RCC 7860 (cell line): ENCODE measurements at places on chromosomes 3 and 15.
A peak's percentile ranks its signal among the peaks of the same experiment; 100 is the strongest.

GRCh38 chr15:73295630-73296286 lies 73.0 kb downstream of the HCN4 start:
- no peak for DNase-seq

- DNase-seq, result no peak
Measured at GRCh38 chr15:52148403-52148802, 35.8 kb upstream of the BCL2L10 start.

- DNase-seq, result no peak
Measured at GRCh38 chr15:90036806-90037510, 35.8 kb downstream of the ZNF710 start.

GRCh38 chr3:185280572-185281365 lies 26.9 kb upstream of the EHHADH start:
- peak; percentile 52 for DNase-seq

GRCh38 chr3:9347081-9347480 lies 15.8 kb upstream of the THUMPD3 start:
- DNase-seq, result no peak

DNA sequence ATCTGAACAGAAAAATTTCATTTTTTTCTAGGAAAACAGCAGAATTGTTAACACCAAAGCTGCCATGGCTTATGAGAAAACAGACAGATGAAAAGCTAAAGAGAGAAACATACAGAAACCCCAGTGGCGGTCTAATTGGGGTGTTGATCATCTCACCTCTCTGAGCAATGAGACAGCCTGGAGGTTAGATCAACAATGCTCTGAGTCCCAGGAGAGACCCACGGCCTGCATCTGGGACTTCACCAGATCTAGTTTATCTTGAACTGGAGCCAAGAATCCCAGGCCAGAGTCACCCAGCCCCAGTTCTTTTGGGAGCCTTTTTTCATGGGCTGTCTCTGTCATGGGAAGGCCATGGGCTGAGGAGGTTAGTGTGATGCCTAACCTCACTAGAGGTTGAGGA lies 3.5 kb upstream of the GALNT15 start:
- DNase-seq, result no peak

DNA sequence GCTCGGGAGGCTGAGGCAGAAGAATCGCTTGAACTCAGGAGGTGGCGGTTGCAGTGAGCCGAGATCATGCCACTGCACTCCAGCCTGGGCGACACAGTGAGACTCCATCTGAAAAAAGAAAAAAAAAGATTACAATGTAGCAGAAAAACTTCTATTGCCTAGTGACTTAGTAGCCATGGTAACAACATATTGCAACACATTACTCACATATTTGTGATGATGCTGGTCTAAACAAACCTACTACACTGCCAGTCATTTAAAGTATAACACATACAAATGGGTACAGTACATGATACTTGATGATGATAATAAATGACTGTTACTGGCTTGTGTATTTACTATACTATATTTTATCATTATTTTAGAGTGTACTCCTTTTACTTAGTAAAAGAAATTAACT lies 125.6 kb downstream of the PLOD2 start:
- DNase-seq, result no peak

DNA sequence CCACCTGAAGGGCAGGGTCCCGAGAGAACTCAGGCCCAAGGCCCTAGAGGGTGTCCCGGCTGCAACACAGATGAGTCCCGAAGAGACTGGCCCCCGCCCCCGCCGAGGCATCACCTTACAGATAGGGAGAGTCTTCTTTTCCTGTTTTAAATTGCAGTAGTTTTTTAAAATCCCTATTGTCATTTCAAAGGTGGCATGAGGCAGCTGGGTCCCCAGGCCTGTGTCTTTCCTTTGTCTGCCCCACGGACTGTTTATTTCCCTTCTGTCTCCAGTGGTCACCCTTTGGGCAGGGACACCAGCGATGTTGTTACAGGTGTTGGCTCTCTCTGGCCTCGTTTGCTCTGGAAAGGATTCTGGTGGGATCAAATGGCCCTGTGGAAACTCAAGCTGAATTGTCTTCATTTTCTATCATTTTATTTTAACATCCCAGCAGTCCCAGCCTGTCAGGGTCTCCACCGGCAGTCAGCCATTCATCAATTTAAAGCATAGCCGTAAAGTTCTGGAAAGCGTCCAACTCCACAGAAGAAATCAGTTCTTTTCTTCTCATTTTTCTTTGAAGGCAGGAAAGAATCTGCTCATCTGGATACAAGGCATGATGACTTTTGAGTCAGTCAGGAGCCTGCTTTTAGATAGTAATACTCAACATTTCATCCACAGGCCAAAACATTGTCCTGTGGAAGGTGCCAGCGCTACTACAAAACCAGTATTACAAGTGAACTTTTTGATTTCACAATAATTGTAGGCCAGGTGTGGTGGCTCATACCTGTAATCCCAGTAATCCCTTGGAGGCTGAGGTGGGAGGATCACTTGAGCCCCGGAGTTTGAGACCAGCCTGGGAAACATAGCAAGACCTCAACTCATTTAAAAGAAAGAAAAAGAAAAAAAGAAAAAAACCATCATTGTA lies 96.2 kb downstream of the HES1 start:
- DNase-seq, result no peak

- peak; percentile 88 for DNase-seq
Measured at GRCh38 chr3:151445273-151446001, 15.4 kb downstream of the IGSF10 start.

- DNase-seq, result no peak
Measured at GRCh38 chr3:42164656-42165055, 73.5 kb downstream of the TRAK1 start.

DNA sequence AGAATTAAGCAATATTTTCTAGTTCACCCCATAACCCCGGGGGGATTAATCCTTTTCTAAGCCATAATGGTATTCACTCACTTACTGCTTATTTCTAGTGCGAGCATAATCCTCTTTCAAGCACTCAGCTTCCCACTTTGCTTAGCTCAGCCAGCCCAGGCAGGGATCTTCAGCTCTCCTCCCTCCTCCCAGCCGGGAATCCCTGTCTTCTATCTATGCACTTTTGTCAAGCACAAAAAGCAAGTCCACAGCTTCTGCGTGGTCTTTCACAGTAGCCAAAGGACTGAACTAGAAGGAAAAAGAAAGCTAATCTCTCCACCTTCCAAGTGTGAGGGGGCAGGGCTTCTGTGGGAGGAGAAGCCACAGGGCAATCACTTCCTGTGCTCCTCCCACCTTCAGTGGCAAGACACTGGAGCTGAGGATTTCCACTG lies 62.8 kb downstream of the PEX5L start:
- no peak for DNase-seq

GRCh38 chr15:82570721-82571508 lies 30.7 kb upstream of the RPS17 start:
- DNase-seq, result peak; percentile 64

GRCh38 chr3:171815973-171816595 lies 5.8 kb upstream of the PLD1 start:
- no peak for DNase-seq

DNA sequence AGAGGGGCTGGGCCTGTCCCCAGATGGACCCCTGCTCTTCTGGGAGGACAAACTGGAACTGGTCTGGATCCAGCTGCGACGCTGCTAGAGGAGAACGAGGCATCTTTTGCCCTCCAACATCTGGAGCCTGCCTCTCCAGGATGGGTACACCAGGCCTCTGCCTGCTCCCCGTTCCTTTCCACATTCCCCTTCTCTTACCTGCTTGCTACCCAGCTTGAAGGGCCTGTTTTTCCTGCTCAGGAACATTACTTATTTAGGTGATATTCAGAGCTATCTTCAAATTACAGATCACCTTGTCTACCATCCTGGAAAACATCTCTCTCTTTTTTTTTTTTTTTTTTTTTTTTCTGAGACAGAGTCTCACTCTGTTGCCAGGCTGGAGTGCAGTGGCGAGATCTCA lies 64.0 kb downstream of the CHRD start:
- no peak for DNase-seq

- DNase-seq, result no peak
Measured at GRCh38 chr3:188524052-188524451, 370.1 kb downstream of the LPP start.

- DNase-seq, result no peak
Measured at GRCh38 chr3:182886497-182886896, 93.2 kb downstream of the ATP11B start.

DNA sequence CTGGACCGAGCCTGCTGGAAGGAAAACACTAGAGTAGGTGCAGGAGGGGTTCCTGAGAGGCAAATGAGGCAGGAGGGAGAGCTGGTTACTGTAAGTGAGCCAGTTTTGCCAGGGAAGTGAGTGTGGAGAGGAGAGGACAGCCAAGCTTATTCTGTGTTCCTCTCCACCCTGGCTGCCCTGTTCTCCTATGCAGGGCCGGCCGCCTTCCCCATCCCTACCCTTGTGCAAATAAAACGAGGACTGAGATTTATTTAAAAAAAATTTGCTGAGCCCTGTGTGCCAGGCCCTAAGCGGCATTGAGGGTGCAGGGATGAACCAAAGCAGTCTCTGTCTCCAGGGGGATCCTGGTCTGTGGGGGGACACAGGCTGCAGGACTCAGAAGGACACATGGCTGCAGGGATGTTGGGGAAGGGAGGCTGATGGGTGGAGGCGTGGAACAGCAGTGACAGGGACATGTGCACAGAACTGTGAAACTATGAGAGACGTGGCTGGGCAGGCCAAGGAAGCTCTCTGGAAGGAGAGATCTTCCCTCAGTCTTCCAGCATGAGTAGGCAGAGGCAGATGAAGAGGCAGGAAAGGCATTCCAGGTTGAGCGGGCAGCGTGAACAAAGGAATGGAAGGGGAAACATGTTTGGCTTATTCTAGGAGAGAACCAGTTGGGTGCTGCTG lies 12.1 kb downstream of the CORO2B start:
- no peak for DNase-seq

DNA sequence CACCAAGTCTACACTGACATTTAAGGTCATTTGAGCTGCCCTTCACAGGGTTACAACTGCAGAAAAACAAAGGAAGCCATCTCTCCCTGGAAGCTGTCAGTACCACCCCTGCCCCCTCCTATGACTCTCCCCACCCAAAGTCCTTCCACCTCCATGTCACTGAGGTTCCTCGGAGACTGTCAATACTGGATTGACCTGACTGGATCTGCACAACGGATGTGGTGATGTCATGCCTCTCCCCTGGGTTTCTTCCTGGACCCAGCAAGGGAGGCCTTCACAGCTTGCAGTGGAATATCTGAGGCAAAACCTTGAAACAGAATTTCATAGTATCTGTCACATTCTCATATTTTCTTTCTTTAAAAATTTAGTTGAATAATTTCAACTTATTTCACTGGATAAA lies 153.5 kb downstream of the CLSTN2 start:
- no peak for DNase-seq

DNA sequence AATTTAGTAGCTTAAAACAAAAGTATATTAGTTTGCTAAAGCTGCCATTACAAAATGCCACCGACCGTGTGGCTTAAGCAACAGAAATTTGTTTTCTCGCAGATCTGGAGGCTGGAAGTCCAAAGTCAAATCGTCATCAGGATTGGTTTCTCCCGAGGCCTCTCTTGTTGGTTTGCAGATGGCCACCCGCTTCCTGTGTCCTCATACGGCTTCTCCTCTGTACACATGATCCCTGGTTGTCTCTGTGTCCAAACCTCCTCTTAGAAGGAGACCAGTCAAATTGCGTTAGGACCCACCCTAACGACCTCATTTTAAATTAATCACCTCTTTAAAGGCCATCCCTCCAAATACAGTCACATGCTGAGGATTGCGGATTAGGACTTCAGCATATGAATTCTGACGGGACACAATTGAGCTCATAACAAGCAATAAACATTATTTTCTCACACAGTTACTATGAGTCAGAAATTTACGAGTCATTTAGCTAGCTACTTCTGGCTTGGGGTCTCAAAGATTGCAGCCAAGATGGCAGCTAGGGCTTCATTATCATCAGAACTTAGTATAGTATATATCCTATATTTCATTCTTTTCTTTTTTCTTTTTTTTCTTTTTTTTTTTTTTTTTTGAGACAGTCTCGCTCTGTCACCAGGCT lies 58.4 kb downstream of the RPL39L start:
- no peak for DNase-seq

DNA sequence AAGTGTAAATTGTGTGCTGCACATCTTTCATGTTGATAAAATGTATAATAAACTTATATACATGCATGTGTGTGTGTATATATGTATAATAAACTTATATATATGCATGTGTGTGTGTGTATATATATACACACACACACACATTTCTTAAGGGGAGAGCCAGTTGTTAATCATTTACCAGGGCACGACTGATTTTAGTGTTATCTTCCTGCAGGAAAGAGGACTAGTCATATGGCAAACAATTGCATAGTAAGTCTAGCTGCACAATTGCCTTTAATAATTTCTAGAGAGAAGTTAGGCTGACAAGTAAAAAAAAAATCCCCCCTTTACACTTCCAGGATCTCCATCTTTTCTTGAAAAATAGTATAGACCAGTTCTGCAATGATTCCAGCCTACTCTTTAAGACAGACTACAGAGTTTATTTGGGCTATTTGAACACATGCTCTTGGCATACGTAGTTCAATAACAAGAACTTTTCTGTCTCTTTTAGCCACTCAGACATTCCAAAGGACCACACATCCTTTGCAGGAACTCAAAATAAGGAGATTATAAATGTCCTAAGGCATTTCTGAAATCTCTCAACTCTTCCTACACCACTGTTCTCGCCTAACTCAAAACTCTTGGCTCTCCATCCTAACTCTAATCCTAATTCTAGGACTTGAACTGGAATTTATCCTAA lies 163.6 kb upstream of the SETMAR start:
- DNase-seq, result no peak

GRCh38 chr15:45027220-45027619 lies 4.2 kb downstream of the SORD start:
- DNase-seq, result no peak

DNA sequence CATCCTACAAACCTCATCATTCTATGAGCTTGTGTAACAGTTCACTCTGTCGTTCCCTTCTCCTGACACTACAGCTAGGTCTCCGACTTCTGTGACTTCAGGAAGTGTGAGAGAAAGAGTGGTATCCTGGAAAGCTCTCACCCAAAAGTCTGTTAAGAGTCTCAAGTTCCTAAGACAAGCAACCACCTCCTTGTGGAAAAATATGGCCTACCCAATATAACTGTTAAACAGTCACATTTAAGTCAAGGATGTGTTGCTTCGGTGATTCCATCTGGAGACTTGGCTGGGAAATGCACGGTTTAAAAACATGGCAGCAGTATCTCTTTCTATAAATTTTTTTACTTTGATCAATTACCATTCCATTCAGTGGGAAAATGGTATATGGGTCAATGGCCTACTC lies 13.8 kb downstream of the FEZF2 start:
- no peak for DNase-seq
